Fibroblast of the conjunctiva (primary cell): ENCODE measurements at places on chromosomes 6 and 20.

DNA sequence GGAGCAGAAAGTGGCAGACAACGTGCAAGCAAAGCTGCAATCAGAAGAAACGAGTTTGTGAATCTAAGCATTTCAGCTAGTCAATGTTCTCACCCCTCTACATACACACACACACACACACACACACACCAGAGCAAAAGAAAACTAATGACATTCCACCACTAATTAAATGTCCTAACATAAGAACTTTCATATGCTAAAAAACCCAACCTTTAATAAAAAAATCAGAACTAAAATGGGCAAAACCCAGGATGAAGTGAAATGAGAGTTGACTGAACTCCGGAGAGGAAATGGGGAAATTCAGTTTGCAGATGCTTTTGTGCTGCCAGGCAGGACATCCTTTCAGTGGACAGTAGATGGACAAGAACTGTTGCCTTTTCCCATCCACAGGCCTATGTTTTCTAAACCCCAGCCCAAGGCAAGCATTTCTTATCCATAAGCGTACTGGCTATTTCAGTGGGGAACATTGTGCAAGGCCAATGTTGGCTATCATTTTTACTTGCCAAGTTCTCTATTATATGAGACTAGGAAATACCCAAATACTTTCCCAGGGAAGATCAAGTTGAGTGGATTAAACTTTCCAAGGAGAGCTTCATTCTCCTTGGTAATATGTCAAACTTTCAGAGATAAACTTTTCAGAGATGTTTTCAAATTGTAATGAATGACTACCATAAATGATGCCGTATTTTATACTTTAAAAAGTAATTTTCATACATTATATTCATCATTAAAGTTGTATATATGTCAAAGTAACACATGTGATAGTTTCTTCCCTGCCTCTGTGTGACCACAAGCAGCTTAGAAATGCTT, 27.3 kb downstream of the RIN2 start:
- DNase-seq, result peak; percentile 27

DNA sequence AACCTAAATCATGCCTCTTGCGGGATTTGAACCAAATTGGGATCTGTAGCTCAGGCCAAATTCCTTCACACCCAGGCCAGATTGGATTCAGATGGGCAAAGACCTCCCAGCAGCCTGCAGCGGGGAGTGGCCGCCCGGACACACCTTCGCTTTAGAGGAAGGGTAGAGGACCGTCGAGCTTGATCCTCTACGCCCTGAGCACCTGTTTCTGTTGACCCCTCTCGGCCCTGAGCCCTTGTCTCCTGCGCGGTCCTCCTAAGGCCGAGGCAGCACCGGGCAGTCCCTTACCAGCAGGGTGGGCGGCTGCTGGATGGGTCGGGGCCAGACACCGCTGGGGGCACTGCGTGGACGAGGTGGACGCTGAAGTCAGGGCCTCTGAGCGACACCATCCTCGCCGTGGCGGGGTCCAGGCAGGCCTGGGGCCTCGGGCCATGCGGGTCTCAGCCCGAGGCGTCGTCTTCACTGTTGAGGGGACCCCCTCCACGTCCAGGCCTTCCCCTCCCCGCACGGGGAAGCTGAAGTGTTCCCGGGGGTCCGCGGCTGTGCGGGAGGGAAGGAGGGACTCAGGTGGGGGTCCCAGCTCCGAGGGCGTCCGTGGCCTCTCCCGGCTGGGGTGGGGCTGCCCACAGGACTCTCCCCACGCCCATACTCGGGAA, 114.8 kb downstream of the SMOC2 start:
- no peak for DNase-seq

GRCh38 chr6:127015858-127016257, 102.6 kb upstream of the RSPO3 start:
- DNase-seq, result no peak

DNA sequence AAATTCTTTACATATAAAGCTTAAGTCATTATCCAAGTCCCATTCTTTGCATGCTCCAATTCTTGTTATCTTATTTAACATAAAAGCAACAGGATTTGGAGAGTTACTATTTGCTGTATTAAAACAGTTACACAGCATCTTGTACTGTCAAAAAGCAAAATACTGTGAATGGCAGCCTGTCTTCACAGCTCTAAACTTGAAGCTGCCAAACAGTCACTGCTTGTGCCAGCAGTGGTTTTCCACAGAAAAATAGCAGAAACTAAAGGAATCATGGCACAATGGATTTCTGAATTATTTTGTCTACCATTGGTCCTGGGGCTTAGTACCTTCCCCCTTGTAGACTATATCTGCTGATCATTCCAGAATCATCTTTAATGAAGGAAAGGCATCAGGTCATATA, 107.5 kb downstream of the SESN1 start:
- DNase-seq, result no peak

GRCh38 chr6:1770968-1771723, 161.4 kb downstream of the FOXC1 start:
- DNase-seq, result no peak

- no peak for DNase-seq
Measured at GRCh38 chr6:159047891-159048685, 3.3 kb upstream of the TAGAP start.

DNA sequence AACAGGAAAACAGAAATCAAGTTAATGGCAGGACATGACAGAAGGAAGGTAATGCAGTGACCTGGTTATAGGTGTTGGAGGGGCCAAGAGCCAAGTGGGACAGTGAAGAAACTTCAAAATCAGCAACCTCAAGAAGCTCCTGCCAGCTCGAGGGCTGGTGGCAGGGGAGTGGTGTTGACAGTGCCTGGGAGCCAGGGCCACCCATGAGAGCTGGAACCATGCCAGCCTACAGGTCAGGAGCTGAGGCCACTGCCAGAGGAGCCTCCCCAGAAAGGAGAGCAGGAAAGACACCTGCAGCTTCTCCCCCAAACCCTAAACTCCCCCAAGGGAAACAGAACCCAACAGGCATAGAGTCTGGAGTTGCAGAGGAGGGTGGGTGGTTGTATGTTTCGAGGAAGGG, 262.1 kb downstream of the LRFN2 start:
- DNase-seq, result no peak

DNA sequence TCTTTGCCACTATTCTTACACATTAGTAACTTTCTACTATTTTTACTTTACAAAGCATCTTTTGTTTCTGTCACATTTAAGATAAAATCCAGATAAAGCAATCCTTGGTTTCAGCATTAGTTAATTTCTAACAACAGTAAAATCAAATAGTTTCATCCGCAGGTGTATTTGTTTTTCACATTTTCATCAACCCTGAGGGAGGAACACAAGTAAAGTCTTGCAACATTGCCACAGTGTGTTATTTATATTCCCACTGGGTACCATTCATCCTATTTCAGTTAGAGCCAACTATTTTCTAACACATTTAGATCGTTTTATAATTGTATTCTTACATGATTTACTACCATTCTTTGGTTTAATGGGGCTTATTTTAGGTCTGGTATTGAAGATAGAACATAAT, 908.7 kb upstream of the CITED2 start:
- no peak for DNase-seq

GRCh38 chr20:50675671-50676376, 15.5 kb downstream of the RIPOR3 start:
- no peak for DNase-seq

DNA sequence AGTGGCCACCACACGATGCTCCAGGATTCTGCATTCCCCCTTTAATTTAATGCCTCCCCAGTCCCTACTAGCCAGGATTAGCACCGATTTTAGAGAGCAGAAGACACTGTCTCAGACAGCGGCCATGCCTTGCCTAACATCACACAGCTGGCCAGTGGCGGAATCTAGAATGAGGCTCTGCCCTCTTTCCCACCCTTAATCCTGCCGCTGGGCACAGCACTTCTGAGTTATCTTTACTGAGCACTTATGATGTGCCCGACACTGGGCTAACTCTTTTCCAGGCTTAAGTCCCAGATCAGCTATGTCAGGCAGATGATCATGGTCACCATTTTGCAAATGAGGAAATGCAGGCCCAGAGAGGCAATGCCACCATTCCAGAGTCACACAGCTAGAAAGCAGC, 5.6 kb upstream of the BPIFA2 start:
- no peak for DNase-seq

DNA sequence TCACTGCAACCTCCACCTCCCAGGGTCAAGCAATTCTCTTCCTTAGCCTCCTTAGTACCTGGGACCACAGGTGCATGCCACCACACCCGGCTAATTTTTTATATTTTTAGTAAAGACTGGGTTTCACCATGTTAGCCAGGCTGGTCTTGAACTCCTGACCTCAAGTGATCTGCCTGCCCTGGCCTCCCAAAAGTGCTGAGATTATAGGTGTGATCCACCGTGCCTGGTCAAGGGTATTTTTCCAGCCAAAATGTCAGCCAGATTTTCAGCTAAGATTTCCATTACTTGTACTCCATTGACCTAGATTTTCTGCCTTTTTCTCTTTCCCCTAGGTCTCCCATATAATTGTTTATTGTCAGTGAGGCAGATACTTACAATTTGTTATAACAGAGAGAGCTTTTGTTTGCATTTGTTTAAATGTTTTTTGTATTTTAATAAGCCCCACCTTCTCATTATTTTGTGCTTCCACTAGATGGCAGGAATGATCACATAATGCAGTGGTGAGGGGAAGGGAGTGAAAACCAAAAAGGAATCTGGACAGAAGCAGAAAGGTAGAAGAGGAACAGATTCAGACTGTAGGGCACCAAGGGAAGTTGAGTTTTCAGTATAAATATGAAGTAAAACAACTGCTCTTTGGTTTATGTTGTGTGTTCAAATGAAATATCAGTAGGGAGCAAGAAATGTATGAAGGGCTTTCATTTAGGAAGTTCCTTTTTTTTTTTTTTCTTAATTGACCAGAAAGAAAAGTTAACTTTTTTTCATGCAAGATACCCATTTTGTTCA, 29.7 kb downstream of the RPF2 start:
- peak; percentile 36 for DNase-seq

GRCh38 chr6:44099192-44099591, 28.1 kb downstream of the MRPL14 start:
- no peak for DNase-seq

- DNase-seq, result no peak
Measured at GRCh38 chr6:170076466-170077165, 214.3 kb downstream of the DLL1 start.

DNA sequence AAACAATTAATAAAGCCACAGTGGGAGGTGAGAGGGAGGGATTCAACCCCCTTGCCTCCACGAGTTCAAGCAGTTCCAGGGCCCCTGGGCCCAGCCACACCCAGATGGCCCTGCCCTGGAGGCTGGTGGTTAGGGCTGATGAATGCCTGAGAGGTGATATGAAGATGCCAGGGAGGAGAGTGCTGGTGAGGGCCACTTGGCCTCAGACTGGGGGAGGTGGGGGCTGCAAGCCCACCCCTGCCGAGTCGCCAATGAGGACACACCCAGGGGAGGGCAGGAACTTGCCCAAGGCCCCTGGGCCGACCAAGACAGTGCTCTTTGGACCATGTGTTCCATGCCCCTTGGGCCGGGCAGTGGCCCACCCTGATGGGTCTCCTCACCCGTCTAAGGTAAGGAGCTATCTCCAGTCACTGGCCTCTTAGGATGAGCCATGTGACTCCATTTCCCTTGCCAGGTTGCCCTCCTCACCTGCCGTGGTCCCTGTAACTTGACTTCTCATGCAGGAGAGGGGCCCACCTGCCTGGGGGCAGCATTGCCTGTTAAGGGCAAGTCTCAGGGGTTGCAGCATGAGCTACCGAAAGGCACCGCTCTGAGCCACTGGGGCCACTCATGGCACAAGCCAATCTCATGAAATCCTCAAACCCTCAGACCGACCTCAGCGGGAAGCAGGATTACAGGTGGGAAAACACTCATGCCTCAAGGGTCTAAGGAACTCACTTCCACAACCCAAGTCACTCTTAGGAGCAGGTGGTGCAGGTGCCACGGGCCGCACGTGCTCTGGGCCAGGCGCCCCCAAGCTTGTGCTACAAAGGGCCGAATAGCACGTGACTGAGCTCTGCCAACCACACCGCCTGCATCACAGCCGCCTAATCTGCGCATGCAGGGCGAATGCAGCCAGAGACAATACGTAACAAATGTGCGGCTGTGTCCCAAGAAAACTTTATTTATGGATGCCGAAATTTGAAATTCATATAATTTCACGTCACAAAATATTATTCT, 147.4 kb upstream of the MLN start:
- no peak for DNase-seq

- no peak for DNase-seq
Measured at GRCh38 chr20:59939879-59940128, 301 bp downstream of the PPP1R3D start.

GRCh38 chr6:32796848-32797776, 19.7 kb downstream of the HLA-DOB start:
- DNase-seq, result peak; percentile 44

GRCh38 chr20:49054056-49054643, 8.0 kb downstream of the CSE1L start:
- DNase-seq, result no peak

DNA sequence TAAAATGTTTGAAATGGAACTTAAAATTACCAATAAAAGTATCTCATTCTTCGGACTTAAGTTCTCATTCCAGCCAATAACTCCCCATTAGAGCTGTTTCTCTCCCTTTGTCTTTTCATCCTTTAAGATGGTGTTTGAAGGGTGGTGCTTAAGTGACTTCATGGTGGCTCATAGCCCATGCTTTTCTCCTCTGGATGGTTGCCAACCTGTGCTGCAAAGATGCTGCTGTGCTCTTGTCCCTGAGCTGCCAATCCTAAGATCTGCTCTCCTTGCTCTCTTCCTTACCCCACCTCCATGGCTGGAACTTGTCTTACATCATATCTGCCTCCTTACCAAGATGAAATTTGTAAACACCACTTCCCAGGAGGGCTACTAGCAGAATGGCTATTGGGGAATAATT, 31.6 kb upstream of the PNRC1 start:
- peak; percentile 60 for DNase-seq

DNA sequence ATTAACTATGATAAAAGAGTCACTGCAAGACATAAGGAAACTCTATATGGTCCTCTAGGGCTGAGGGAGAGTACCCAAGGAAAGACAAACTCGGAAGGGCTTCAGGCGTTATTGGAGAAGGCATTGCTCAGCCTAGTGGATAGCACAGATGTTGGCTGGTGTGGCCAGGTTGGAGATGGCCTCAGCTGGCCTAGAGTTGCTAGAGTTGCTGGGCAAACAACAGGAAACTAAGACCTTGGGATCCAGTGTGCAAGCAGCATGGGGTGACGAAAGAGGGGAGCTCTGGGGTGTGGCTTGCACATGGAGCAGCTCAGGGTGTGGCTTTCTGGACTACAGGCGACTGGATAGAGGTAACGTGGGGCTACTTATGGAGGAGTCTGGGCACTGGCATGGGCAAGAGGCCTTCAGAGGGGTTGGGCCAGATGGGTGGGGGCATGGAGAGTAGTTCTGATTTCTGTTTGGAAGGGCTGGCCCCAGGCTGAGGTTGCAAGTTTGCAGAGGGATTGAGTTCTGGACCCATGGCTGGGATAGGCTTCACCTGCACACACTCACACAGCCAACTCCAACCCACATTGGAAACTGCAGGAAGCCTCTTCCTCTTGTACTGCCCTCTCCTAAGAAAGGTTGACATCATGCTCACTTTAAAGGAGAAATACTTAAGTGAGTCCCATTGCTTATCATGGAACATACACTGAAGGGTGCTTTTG, 5.2 kb upstream of the BPIFB6 start:
- no peak for DNase-seq

DNA sequence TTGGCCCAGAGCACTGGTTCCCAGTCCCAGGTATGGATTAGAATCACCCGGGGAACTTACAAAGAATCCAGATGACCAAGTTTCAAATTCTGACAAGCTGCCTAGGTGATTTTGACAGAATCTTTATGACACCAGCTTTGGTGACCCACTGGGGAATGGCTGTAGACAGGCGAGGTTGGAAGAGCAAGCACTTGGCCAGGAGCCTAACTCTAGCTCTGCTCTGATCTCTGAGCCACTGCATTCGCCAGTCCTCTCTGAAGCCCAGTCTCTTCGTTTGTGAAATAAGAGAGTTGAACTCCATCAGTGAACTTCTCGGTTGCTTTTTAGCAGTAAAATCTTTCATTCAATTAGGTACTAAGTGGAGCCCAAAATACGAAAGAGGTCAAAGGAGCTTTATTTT, 161.2 kb downstream of the VEGFA start:
- no peak for DNase-seq
